CD4-positive, alpha-beta T cell (primary cell): ENCODE measurements at places on chromosomes 4 and X.

- no peaks in the 10 kb centered on the region for H3K4me1 ChIP-seq
- no peak overlapping the region for H3K27ac ChIP-seq
- H3K36me3 ChIP-seq = no peaks in the 10 kb centered on the region
- no peaks in the 10 kb centered on the region for H3K27me3 ChIP-seq
These were observed 274.3 kb downstream of the DMD start for GRCh38 chrX:32937043-32937442.

- H3K36me3 ChIP-seq = no peaks in the 10 kb centered on the region
- H3K4me3 ChIP-seq = no peak overlapping the region
- H3K27me3 ChIP-seq = no peaks in the 10 kb centered on the region
- DNase-seq = peak; percentile 67
- H3K27ac ChIP-seq = no peak overlapping the region
- no peaks in the 10 kb centered on the region for H3K4me1 ChIP-seq
These were observed 94.2 kb downstream of the MAOA start for GRCh38 chrX:43750248-43750676.

GRCh38 chr4:77834403-77834802 is 15.2 kb upstream of the CNOT6L start:
- no peaks in the 10 kb centered on the region for H3K27me3 ChIP-seq
- H3K4me1 ChIP-seq = no peaks in the 10 kb centered on the region
- H3K4me3 ChIP-seq = no peak overlapping the region

GRCh38 chr4:11431111-11431510 is 2.4 kb upstream of the HS3ST1 start:
- H3K4me1 ChIP-seq = peaks cover 22% of the 10 kb centered on the region
- H3K4me3 ChIP-seq = no peak overlapping the region
- no peaks in the 10 kb centered on the region for H3K36me3 ChIP-seq
- no peak for DNase-seq

GRCh38 chr4:176741253-176741652 is 51.5 kb downstream of the VEGFC start:
- DNase-seq = no peak
- H3K27me3 ChIP-seq = no peaks in the 10 kb centered on the region
- no peaks in the 10 kb centered on the region for H3K36me3 ChIP-seq
- no peak overlapping the region for H3K27ac ChIP-seq

GRCh38 chrX:5650904-5651303 is 577.8 kb downstream of the NLGN4X start:
- no peak for DNase-seq
- no peaks in the 10 kb centered on the region for H3K4me1 ChIP-seq
- no peak overlapping the region for H3K4me3 ChIP-seq
- no peaks in the 10 kb centered on the region for H3K27me3 ChIP-seq
- no peaks in the 10 kb centered on the region for H3K36me3 ChIP-seq
- no peak overlapping the region for H3K27ac ChIP-seq

GRCh38 chr4:6189511-6189910 is 10.8 kb downstream of the JAKMIP1 start:
- peaks cover 3% of the 10 kb centered on the region for H3K36me3 ChIP-seq
- no peak for DNase-seq
- H3K4me1 ChIP-seq = peaks cover 7% of the 10 kb centered on the region
- no peak overlapping the region for H3K27ac ChIP-seq
- no peaks in the 10 kb centered on the region for H3K27me3 ChIP-seq

DNA sequence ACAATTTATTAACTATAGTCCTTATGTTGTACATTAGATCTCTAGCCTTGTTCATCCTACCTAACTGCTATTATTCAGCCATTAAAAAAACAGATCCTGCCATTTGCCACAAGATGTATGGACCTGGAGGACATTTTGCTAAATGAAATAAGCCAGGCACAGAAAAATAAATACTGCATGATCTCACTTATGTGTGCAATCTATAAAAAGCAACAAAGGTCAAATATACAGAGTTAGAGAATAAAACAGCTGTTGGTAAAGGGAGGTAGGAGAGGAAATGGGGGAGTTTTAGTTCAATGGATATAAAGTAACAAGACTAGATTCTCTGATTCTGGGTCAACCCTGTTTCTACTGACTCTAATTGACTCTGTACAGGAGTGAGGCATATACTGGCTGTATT is 103.3 kb upstream of the FAM9C start:
- no peak overlapping the region for H3K4me3 ChIP-seq
- H3K36me3 ChIP-seq = no peaks in the 10 kb centered on the region
- no peak for DNase-seq
- H3K27me3 ChIP-seq = no peaks in the 10 kb centered on the region
- peaks cover 15% of the 10 kb centered on the region for H3K4me1 ChIP-seq

DNA sequence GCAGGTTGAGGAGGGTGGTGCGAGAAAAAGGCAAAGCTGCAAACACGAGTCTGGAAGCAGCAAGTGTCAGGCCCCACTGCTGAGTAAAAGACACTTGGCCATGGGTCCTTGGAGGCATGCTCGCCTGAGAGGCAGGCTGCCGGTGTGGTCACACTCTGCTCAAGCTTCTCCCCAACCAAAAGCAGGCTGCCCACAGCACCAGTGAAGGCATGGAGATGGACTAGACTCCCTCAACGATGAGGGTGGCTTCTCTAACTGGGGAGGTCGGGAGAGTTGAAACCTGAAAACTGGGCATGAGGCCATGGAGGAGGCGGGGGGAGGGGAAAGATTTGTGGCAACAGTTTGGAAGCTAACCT is 86.5 kb downstream of the ATG4A start:
- H3K27ac ChIP-seq = no peak overlapping the region
- H3K36me3 ChIP-seq = no peaks in the 10 kb centered on the region
- DNase-seq = no peak
- H3K27me3 ChIP-seq = no peaks in the 10 kb centered on the region
- H3K4me1 ChIP-seq = no peaks in the 10 kb centered on the region

DNA sequence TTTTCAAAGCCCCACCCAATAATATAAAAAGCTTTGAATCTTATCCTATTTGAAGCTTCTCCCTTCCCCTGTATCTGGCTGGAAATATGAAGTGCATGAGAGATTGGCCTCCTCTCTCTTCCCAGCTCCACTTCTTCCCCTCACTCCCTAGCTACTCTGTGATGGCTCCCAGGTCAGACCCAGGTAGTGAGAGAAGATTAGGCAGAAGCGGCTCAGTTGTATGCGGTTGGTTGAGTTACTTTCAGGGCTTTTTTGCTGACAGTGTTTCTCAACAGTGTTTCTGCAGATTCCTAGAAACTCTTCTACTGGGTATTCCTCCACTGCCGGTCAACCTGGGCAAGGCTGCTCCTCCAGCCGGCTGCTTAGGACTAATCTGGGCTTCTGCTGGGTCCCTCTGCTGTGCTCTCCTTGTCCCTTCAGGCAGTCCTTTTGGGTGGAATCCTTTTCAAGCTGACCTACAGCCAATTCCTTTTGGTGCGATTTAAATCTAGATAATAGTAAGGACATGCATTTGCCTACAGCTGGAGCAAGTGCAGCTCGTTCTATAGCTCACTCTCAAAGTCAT is 87.4 kb upstream of the SLC7A11 start:
- no peaks in the 10 kb centered on the region for H3K36me3 ChIP-seq
- H3K27me3 ChIP-seq = no peaks in the 10 kb centered on the region
- no peak overlapping the region for H3K4me3 ChIP-seq

- no peaks in the 10 kb centered on the region for H3K36me3 ChIP-seq
- no peaks in the 10 kb centered on the region for H3K27me3 ChIP-seq
- no peak for DNase-seq
- H3K4me1 ChIP-seq = no peaks in the 10 kb centered on the region
- no peak overlapping the region for H3K27ac ChIP-seq
- no peak overlapping the region for H3K4me3 ChIP-seq
These were observed 22.8 kb downstream of the CPZ start for GRCh38 chr4:8615366-8615765.

GRCh38 chrX:1139185-1139500 is 73.3 kb downstream of the CRLF2 start:
- H3K27ac ChIP-seq = no peak overlapping the region
- no peak for DNase-seq
- H3K4me3 ChIP-seq = no peak overlapping the region
- no peaks in the 10 kb centered on the region for H3K36me3 ChIP-seq
- H3K4me1 ChIP-seq = no peaks in the 10 kb centered on the region

DNA sequence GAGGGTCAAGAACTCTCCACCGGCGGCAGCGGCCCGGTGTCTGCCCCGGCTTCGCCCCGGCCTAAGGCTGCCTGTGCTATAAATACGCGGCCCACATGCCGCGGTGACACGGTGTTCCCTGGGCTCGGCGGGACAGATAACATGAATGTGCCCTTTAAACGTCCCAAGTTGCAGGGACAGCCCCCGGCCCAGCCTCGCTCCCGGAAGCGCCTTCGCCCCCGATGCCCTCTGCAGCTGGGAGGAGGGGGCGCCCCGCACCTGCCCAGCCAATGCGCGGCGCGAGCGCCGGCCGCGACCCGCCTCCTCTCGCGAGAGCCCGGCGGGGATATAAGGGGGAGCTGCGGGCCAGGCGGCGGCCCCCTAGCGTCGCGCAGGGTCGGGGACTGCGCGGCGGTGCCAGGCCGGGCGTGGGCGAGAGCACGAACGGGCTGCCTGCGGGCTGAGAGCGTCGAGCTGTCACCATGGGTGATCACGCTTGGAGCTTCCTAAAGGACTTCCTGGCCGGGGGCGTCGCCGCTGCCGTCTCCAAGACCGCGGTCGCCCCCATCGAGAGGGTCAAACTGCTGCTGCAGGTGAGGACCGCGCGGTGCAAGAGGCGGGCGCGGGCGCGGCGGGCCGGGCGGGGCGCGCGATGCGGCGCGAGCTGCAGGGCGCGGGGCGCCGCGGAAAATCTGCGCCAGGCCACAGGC is at the start of gene SLC25A4:
SLC25A4 (plus strand) TSS at position 355 of the 689 bp plus-strand sequence; CDS start at position 462, 107 bp downstream.
- H3K27ac ChIP-seq = no peak within 1 kb of the TSS
- H3K36me3 ChIP-seq = no peaks in the 10 kb centered on the region
- peak; percentile 69 for DNase-seq
- peaks cover 14% of the 10 kb centered on the region for H3K4me1 ChIP-seq
- peak within 1 kb of the TSS; percentile 72 for H3K4me3 ChIP-seq

- no peaks in the 10 kb centered on the region for H3K36me3 ChIP-seq
- H3K27me3 ChIP-seq = no peaks in the 10 kb centered on the region
- DNase-seq = peak; percentile 10
- H3K4me3 ChIP-seq = peak overlapping the region; percentile 97
- H3K4me1 ChIP-seq = peaks cover 26% of the 10 kb centered on the region
- no peak overlapping the region for H3K27ac ChIP-seq
These were observed 608 bp downstream of the RAPGEF2 start for GRCh38 chr4:159103384-159103990.

- no peaks in the 10 kb centered on the region for H3K27me3 ChIP-seq
- no peaks in the 10 kb centered on the region for H3K36me3 ChIP-seq
- DNase-seq = no peak
- H3K4me3 ChIP-seq = no peak overlapping the region
- H3K27ac ChIP-seq = no peak overlapping the region
These were observed 208.7 kb downstream of the CHIC2 start for GRCh38 chr4:53855581-53856250.

GRCh38 chrX:97787311-97787710 is 903.6 kb downstream of the RPA4 start:
- no peak overlapping the region for H3K27ac ChIP-seq
- H3K27me3 ChIP-seq = no peaks in the 10 kb centered on the region
- no peaks in the 10 kb centered on the region for H3K4me1 ChIP-seq
- H3K4me3 ChIP-seq = no peak overlapping the region

DNA sequence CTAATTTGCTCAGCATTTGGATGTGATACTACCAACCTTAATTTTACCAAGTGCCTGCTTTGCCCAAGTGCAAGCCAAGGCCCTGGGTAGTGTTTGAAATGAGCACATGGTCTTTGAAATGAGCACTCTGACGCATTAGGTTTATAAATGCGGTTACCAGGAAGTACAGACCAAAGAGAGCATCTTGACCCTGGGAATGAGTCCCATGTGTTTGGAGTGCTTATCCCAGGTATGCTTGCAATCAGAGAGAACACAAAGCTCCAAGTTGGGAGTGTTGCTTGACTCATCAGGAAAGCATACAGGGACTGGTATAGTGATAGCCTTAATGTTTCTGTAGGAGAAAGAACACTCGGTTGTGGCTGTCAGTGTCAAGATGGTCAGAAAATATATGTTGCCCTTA is 203.6 kb upstream of the MAMLD1 start:
- DNase-seq = no peak
- no peaks in the 10 kb centered on the region for H3K27me3 ChIP-seq
- H3K36me3 ChIP-seq = no peaks in the 10 kb centered on the region
- no peak overlapping the region for H3K4me3 ChIP-seq
- H3K4me1 ChIP-seq = no peaks in the 10 kb centered on the region
- H3K27ac ChIP-seq = no peak overlapping the region

DNA sequence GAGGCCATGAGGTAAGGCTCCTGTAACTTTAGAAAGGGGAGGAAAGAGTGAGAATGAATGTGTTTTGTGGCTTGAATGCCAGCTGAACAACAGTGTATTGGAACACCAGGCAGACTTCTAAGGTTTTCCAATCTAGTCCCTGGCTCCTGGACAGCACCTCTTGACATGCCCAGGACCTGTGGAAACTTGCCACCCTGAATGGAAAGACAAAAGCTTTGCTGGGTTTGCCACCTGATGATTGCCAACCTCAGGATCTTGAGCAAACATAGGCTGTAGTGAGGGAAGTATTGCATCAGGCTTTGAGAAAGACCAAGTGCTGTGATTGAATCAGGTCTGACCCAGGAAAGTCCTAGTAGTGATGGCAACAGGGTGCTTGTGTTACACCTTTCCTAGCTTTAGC is 1393.1 kb upstream of the DIAPH2 start:
- no peaks in the 10 kb centered on the region for H3K36me3 ChIP-seq
- H3K4me3 ChIP-seq = no peak overlapping the region
- H3K27ac ChIP-seq = no peak overlapping the region
- no peaks in the 10 kb centered on the region for H3K4me1 ChIP-seq
